ENCODE measurements at places on chromosomes 3 and 15.

GRCh38 chr15:49044002-49044401, 2.2 kb downstream of the SECISBP2L start:
- no peak overlapping the region for H3K27ac ChIP-seq
- peaks cover 10% of the 10 kb centered on the region for H3K36me3 ChIP-seq
- peaks cover 35% of the 10 kb centered on the region for H3K4me1 ChIP-seq
- peak overlapping the region; percentile 99 for H3K4me3 ChIP-seq

- H3K27me3 ChIP-seq = no peaks in the 10 kb centered on the region
- peaks cover 29% of the 10 kb centered on the region for H3K4me1 ChIP-seq
- no peak for DNase-seq
- no peak overlapping the region for H3K4me3 ChIP-seq
- peak overlapping the region; percentile 23 for H3K27ac ChIP-seq
Measured at GRCh38 chr3:171159024-171159821, 132.7 kb upstream of the SLC2A2 start.

GRCh38 chr3:41900265-41900664, 61.6 kb downstream of the ULK4 start:
- H3K27me3 ChIP-seq = no peaks in the 10 kb centered on the region
- peaks cover 2% of the 10 kb centered on the region for H3K36me3 ChIP-seq
- peaks cover 14% of the 10 kb centered on the region for H3K4me1 ChIP-seq

DNA sequence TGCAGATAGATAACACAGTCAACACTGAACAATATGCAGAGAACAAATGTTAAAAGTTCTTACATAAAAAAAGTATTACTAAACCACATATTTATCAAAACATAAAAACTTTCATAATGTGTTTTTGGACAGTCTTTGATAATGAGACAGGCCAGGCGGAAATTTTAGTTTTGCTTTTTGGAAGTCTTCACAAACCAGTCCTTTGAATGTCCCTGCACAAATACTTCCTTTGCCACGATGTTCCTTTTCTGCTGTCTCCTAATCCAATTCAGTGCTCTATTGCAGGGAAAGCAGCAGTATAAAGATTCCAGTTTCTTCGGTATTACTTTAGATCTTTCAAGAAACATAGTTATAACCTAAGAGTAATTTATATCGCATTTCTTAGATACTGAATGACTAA, 135.9 kb downstream of the TBL1XR1 start:
- H3K4me1 ChIP-seq = peaks cover 17% of the 10 kb centered on the region
- no peak for DNase-seq
- peaks cover 2% of the 10 kb centered on the region for H3K36me3 ChIP-seq
- H3K27me3 ChIP-seq = no peaks in the 10 kb centered on the region
- H3K4me3 ChIP-seq = no peak overlapping the region

DNA sequence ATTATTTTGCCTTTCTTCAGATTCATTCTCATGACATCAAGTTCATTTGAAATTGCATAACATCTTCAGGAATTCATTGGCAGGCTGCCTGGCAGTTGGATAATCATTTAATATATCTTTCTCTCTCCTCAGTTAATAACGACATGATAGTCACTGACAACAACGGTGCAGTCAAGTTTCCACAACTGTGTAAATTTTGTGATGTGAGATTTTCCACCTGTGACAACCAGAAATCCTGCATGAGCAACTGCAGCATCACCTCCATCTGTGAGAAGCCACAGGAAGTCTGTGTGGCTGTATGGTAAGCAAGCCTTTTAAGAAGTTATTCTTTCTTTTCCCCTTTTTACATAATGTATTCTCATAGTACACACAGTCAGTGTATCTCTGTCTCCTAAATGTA, 38.2 kb downstream of the TGFBR2 start:
- no peaks in the 10 kb centered on the region for H3K27me3 ChIP-seq
- no peak for DNase-seq

GRCh38 chr15:52180851-52181450, 10.2 kb downstream of the GNB5 start:
- H3K4me3 ChIP-seq = peak overlapping the region; percentile 91
- no peak overlapping the region for H3K27ac ChIP-seq
- peaks cover 44% of the 10 kb centered on the region for H3K27me3 ChIP-seq
- no peak for DNase-seq
- no peaks in the 10 kb centered on the region for H3K36me3 ChIP-seq
- H3K4me1 ChIP-seq = peaks cover 14% of the 10 kb centered on the region

DNA sequence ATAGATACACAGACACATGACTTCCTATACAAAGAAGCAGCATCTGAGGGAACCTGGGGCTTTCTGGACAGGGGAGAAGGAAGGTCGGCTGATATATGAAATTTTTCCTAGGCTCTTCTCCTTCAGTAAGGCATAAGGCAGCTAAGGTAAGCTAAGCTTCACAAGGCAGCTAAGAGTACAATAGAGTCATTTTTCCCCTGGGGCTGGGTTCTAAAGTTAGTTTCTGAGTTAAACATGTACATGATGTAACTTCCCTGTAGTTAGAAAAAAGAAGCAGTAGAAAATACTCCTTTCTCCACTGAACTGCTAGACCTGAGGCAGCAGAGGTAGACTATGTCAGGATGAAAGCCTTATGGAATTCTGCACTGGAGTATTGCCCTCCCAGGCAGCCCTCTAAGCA, 109.6 kb downstream of the PLD1 start:
- no peaks in the 10 kb centered on the region for H3K27me3 ChIP-seq
- DNase-seq = no peak
- H3K36me3 ChIP-seq = peaks cover 9% of the 10 kb centered on the region
- no peak overlapping the region for H3K4me3 ChIP-seq
- H3K4me1 ChIP-seq = no peaks in the 10 kb centered on the region

DNA sequence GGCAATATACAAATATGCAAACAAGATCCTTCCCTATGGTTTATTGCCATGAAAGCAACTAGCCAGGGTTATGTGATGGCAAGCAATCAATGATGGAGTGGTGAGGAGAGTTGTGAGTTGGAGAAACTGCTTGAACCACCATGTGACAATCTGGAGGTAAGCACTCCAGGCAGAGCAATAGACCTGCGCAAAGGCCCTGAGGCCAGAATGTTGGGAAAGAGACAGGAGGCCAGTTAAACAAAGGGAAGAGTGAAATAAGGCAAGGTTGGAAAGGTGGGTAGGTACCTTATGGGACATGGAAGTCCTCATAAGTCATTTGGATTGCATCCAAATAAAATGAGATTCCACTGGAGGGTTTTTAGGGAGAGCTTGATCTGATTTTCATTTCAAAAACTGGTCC, 80.0 kb upstream of the WNT5A start:
- no peak overlapping the region for H3K4me3 ChIP-seq
- H3K4me1 ChIP-seq = peaks cover 11% of the 10 kb centered on the region

GRCh38 chr3:111244760-111245159, 173.1 kb downstream of the NECTIN3 start:
- no peak overlapping the region for H3K4me3 ChIP-seq
- peaks cover 2% of the 10 kb centered on the region for H3K36me3 ChIP-seq
- no peak overlapping the region for H3K27ac ChIP-seq
- no peak for DNase-seq
- H3K4me1 ChIP-seq = peaks cover 9% of the 10 kb centered on the region

DNA sequence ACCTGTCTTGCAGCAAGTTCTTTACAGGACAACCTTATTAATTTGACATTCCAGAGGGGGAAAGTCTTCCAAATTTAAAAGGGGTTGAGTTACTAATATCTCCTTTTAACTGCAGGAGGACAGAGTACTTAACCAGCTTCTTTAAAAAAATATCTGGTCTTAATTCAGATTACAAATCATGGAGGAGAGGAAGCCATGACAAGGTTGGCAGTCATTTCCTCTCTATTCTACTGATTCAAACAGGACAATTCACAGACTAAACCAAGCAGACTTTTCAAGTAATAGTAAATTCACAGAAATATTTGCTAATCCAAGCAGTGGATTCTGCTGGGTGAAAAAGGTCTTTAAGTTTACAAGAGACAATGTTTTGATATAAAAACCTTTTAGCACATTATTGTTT, 185.3 kb downstream of the CFAP20DC start:
- H3K4me1 ChIP-seq = no peaks in the 10 kb centered on the region
- no peaks in the 10 kb centered on the region for H3K27me3 ChIP-seq
- no peak overlapping the region for H3K27ac ChIP-seq

Measured in neural crest cell (in vitro differentiated cells).